ENCODE measurements at places on chromosomes 2 and 18. TPM values are rescaled to one million over a fixed set of nuclear protein-coding genes. Genes with fewer than 3 reads are reported as not detected.

DNA sequence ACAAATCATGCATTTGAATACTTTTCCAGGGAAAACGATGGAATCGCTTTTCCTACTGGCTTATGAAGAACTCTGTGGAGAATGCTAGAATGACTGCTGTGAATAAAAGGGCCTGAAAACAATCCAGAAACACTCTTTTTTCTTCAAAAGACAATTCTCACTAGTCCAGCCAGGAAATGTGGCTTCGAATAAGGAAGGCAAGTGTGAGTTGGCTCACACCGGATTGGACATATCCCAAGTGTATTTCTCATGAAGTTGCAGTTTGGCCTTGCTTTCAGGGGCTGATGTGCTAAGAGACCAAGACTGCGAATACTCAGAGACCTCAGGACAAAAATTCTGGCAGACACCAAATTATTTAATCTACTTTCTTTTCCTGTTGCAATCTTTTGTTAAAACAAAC lies 54.1 kb downstream of the FIGN start:
- DNase-seq, result peak; percentile 49

GRCh38 chr2:68715353-68716041 lies 19.1 kb upstream of the ARHGAP25 start:
- peak; percentile 68 for DNase-seq

GRCh38 chr2:11477994-11478393 lies 12.0 kb upstream of the E2F6 start:
- DNase-seq, result peak; percentile 74

- no peak for DNase-seq
Measured at GRCh38 chr2:181319286-181319685, 137.9 kb upstream of the ITGA4 start.

DNA sequence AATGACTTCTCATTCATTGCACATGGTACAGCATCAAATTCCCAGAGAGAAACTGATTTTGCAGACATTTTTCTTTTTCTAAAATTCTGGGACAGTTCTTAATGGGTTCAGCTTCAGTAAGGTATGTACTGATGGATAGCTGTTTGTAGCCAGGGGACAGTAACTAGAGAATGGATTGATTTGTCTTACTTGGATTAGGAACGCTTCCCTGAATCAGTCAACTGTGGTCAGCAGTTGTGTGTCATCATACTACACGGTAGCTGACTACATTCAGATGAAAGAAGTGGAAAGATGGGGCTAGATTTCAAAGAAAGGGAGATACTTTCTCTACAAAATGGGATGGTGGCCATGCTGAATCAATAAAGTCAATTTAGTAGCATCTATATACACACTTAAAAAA lies 431.4 kb downstream of the GRB14 start:
- no peak for DNase-seq

Gene IL1F10
- total RNA-seq, result not detected

- no peak for DNase-seq
Measured at GRCh38 chr2:49490710-49491109, 336.4 kb upstream of the FSHR start.

Data from RPMI7951 (cell line).